ENCODE measurements at places on chromosomes 2 and 18.

DNA sequence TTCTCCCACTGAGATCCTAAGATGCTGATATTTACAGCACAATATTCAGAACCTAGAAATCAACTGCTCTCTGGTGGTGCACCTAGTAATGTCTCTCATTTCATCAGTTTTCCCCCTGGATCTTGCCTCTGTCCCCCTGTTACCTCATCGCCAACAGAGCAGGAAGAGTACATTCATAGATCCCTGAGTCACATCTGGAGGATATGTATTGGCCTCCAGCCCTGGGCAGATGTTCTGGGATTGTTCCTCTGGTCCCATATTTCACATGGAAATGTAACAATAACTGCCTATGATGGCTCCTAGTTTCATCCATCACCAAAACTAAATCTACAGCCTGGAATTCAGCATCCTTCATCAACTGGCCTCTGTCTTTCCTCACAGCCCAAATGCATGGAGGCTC is 278.8 kb upstream of the SLC14A2 start:
- no peak for DNase-seq

DNA sequence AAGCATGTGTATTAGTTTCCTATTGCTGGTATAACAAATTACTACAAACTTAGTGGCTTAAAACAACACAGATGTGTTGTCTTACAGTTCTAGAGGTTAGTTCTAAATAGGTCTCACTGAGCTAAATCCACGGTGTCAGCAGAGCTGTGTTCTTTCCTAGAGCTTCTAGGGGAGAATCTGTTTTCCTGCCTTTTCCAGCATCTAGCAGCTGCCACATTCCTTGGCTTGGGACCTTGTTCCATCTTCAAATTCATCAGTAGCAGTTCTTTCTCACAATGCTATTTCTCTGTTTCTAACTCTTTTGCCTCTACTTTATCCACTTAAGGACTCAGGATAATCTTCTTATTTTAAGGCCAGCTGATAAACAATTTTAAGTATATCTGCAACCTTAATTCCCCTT is 32.2 kb upstream of the CREB1 start:
- DNase-seq: no peak

DNA sequence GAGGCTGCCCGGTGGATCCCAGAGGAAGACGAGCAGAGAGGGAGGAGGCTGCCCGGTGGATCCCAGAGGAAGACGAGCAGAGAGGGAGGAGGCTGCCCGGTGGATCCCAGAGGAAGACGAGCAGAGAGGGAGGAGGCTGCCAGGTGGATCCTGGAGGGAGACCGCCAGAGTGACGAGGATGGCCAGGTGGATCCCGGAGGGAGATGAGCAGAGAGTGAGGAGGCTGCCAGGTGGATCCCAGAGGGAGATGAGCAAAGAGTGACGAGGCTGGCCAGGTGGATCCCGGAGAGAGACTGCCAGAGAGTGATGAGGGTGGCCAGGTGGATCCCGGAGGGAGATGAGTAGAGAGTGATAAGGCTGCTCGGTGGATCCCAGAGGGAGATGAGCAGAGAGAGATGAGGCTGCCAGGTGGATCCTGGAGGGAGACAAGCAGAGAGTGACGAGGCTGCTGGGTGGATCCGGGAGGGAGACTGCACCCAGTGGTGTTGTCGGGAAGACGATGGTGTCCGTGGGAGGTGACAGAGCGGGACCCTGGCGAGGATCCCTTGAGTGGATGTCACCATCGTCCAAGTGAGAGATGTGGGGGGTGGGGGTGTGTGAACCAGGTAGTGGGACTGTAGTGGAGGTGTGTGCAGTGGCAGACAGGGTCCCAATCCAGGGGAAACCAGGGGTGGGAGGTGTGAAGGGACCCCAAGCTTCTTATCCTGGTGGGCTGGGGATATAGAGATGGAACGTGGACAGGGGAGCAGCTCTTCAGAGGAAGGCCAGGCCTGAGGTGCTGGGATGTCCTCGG is 22.3 kb downstream of the DCDC2C start:
- DNase-seq: no peak

DNA sequence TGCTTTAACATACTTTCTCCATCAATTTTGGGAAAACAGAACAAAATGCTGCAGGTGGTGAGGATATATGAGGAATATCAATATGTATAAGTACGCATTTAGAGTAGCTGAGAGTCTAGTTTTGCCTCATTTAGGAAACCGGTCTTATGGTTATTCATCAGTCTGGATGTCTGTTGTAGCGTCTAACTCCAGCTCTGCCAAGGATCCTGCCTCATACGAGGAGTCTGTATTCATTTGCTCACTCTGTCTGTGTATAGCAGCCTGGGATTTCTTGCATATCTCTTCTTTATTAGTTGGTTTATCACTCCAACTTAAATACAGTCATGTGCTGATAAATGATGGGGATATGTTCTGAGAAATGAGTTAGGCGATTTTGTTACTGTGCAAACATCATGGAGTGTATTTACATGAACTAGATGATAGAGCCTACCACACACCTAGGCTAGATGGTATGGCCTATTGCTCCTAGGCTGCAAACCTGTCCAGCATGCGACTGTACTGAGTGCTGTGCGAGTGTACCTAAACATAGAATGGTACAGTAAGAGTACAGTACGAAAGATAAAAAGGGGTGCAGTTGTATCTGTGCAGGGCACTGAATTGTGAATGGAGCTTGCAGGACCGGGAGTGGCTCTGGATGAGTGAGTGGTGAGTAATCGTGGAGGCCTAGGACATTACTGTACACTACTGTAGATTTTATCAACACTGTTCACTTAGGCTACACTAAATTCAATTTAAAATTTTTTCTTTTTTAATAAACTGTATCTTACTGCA is 148.1 kb downstream of the ZNF407 start:
- no peak for DNase-seq

GRCh38 chr2:171564463-171564862 is 42.2 kb downstream of the CYBRD1 start:
- DNase-seq: no peak
